ENCODE measurements at places on chromosomes 1 and 21.

DNA sequence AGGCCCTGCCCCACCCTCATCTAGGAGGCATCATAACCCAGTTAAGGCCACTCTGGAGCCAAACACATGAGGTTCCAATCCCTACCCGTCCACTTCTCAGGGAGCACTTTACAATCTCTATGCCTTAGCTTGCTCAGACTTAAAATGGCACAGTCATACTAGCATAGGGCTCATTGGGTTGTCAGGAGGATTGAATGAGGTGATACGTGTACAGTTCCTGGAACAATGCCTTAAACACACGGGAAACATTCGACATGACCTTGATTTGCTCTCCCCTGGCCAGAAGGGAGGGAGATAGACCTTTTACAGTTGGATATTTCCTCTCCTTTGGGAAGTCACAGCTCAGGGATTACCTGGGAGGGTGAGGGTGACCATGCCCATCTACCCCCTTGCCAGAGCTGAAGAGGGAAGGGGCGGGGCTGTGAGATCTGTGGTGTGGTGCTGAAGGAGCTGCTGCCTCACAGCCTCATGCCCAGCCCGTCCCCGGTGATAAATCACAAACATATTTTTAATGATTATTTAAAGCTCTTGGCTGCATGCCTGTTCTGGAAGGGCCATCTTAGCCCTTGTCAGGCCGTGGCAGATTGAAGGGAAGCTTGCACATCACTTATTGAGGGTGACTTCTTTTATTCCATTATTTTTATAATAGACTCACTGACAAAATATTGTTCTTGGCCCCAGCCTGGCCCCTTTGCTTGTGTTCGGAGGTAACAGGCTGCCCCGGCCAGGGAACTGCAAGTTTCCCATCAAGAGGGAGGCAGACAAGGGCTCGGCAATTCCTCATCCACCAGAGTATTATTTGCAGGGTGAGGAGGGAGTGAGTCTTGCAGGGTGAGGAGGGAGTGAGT lies 83.4 kb downstream of the FOXD2 start:
- DNase-seq: no peak

- DNase-seq: no peak
Observed at GRCh38 chr1:234760303-234760723, 150.3 kb upstream of the IRF2BP2 start.

DNA sequence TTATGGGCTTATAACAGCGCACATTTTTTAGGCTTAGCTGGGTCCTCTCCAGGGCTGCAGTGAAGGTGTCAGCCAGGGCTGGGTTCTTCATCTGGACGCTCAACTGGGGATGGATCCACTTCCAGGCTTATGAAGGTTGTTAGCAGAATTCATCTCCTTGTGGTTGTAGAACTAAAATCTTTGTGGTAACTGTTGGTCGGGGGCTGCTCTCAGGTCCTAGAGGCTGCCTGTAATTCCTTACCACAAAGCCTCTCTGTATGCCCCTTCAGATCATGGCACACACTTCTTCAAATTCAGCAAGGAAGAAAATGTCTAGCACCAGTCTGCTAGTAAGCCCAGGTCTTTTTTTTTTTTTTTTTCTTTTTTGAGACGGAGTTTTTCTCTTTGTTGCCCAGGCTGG lies 40.9 kb upstream of the EPS8L3 start:
- DNase-seq: no peak

GRCh38 chr21:38999161-38999560 lies 184.1 kb downstream of the PSMG1 start:
- no peak for DNase-seq

GRCh38 chr1:231210126-231210525 lies 30.9 kb upstream of the GNPAT start:
- DNase-seq: no peak

DNA sequence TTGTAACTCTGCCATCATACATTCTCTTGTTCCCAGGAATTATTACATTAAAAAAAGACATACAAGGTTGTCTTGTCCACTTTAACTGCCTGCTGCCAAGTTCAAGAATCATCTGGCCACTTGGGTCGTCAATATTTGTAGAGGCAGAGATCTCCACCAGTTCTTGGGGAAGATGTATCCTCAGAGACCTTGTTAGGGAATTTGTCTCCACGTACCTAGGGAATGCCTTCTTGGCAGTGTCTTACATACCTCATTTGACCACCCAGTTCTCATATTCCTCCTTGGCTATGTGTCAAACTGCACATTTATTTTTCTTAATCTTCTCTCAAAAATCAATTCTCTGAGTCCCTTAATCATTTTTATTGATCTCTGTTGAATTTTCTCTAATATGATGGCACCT lies 266.0 kb downstream of the SPATA17 start:
- DNase-seq: no peak

- peak; percentile 23 for DNase-seq
Observed at GRCh38 chr1:159826441-159827101, at the start of gene SLAMF8. Gene SLAMF8 (plus strand): TSS chr1:159826873. CDS start chr1:159826899, 26 bp downstream.

GRCh38 chr1:169138866-169139670 lies 32.6 kb downstream of the ATP1B1 start:
- no peak for DNase-seq

GRCh38 chr1:197750366-197750765 lies 24.9 kb downstream of the DENND1B start:
- no peak for DNase-seq

GRCh38 chr1:118960026-118960561 lies 28.0 kb downstream of the TBX15 start:
- DNase-seq: no peak

DNA sequence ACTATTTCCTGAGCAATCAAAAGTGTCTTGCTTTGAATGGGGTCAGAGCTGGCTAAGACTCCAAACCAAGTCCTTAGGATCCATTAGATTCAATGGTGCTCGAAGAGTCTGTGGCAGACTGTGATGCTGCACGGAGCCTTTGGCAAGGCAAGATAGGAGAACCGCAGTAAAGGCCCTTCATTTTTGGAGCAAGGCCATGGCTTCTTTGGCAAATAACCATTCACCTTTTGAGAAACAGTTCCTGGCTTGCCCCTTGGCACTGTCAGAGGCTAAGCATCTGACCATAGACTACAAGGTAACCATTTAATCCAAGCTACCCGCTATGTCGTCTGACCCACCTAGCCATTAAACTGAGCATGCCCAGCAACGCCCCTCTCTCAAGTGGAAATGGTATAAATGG lies 45.2 kb downstream of the EDN2 start:
- no peak for DNase-seq

GRCh38 chr21:43325036-43325435 lies 101.9 kb downstream of the SIK1 start:
- DNase-seq: no peak

DNA sequence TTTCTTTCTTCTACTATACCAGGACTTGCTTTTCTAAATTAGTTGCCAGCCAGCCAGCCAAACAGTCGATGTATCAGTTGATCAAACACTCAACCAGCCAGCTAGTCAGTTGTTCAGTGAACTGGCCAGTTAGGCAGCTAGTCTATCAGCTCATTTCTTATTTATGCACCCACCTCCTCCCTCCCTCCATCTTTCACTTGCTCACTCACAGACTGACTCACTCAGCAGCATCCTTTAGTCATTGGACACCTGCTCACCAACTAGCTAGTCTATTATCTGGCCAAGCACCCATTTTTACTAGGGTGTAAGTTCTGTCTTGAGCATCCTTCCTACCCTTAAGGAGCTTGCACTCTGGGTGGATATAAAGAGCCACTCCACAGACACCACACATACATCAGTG lies 5.9 kb upstream of the SPRR4 start:
- no peak for DNase-seq

- DNase-seq: no peak
Observed at GRCh38 chr1:19311503-19311930, 427 bp downstream of the AKR7A2 start.

DNA sequence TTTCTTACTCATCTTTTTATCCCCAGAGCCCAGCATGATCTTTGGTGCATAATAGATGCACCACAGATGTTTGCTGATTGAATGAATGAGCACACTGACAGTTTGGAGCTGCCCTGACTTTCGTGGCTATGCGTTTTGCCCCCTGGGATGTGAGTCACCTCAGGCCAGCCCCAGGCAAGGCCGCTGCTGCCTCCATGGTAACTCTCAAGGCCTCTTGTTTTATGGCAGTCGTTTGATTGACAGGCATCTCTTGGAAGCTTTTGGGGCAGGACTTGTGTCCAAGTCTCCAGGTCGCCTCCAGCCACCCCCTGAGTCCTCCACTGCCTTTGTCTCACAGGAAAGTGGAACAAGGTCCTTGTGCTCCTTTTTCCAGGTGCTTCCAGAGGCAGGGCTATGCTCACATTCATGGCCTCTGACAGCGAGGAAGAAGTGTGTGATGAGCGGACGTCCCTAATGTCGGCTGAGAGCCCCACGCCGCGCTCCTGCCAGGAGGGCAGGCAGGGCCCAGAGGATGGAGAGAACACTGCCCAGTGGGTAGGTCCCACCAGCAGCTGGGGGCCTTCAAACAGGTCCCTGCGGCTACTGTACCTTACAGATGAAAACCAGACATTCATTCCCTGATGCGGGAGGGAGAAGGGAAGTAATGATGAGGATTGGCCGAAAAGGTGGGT lies 11.2 kb downstream of the PSEN2 start:
- DNase-seq: no peak

DNA sequence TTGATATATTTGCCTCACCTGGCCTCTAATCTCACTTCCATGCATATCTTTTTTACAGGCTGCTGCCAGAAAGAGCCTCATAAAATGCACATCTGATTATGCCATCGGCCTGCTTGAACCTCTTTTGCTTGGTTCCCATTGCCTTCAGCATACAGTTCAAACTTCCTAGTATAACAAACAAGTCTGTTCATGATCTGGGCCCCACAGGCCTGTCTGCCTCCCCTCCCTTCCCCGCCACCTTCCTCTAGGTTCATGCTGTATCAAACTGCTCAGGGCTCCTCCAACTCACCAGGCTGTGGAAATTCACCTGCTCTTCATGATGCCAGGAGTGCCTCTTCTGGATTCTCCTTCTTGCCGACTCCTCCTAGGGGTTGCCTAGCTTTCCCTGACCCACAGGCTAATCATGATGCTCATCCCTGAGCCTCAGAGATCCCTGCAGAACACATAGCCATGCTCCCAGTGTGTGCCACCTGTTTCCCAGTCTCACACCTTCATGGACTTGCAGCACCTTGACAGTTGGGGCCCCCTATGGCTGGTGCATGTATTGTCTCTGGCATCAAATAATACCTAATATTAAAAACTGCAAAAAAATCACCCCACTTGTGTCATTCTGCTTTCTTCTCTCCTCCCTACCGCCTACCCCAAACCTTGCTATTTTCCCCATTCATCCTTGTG lies 33.7 kb upstream of the CD2 start:
- DNase-seq: no peak

- no peak for DNase-seq
Observed at GRCh38 chr1:29033829-29034466, 89.8 kb downstream of the TMEM200B start.

DNA sequence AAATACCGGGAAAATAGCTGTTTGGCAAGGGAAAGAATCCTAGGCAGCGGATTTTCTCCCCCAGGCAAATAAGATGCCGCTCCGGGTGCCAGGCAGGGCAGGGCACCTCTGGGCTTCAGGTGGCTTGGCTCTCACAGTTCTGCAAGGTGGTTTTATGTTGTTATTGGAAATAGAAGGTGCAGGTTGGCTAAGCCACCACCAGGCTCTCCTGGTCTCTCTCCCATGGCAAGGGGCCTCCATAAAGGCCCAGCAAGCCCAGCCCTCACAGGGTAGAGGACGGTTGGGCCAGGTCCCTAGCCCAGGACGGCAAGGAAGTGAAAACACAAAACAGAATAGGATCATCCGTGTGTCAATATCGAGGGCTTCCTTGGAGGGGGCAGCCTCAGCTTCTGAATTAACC lies 37.6 kb upstream of the GPR153 start:
- DNase-seq: no peak

DNA sequence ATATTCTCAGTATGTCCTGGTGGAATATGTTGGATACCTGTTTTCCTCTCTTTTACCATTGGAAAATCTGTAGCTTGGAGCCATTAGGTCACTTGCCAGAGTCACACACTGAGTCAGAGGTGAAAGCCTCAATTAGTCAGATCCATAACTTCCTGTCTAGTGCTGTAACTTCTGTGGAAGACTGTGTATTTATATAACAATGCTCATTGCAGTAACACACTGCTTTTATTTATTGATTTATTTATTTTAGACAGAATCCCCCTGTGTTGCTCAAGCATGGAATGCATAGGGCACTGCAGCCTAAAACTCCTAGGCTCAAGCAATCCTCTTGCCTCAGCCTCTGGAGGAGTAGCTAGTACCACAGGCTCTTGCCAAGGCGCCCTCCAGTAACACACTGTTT lies 1.3 kb upstream of the DOCK7 start:
- DNase-seq: no peak

DNA sequence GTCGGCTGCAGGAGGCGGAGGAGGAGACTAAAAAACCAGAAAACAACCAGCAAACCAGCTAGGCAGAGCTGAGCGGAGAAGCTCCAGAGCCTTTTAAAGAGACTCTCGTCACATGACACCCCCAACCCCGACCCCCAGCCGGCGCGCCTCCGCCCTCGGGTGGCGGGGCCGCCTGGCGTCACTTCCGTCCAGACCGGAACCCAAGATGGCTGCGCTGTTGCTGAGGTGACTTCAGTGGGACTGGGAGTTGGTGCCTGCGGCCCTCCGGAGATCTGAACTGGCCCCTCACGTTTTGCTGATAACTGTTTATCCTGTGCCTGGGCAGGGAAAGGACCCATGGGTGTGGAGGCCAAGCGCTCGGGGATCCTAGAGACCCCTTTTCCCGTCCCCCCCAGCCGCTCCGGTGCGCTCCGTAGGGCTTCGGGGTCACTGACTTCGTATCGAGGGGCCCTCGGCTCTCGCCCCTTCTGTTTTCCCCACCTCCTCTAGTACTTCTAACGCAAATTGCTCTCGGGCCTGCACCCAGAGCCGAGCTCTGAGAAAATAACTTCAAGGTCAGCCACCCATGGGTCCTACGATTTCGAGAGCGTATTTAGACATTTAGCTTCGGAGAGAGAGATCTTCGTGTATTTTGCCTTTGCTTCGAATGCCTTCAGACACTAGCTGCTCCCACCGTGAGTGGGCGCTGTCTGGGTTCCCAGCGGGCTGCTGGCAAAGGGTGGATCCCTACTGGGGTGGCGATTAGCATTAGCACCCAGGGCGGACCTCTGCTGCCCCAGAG lies at the start of gene SDHC:
TSS of gene SDHC (plus strand) at position 181 of the 781 bp plus-strand sequence. CDS start at position 206, 25 bp downstream.
- DNase-seq: peak; percentile 83

- DNase-seq: no peak
Observed at GRCh38 chr1:212467843-212468482, 35.2 kb downstream of the NENF start.

- DNase-seq: no peak
Observed at GRCh38 chr1:182337736-182338571, 53.6 kb downstream of the GLUL start.

GRCh38 chr1:156677616-156678596 lies 699 bp upstream of the NES start:
- no peak for DNase-seq

GRCh38 chr1:21123287-21123948 lies 53.3 kb downstream of the EIF4G3 start:
- DNase-seq: no peak

All from stimulated activated CD4-positive, alpha-beta T cell treated with anti-CD3 and anti-CD28 coated beads, Interleukin-2, amount 100 ng/mL, for 48 hours (primary cell).